Effector memory CD8-positive, alpha-beta T cell (primary cell): ENCODE measurements at places on chromosomes 3 and 15.

- no peak for DNase-seq
Observed at GRCh38 chr15:64851503-64851840, 9.8 kb downstream of the PLEKHO2 start.

- peak; percentile 49 for DNase-seq
Observed at GRCh38 chr15:85625856-85626255, 168.9 kb downstream of the KLHL25 start.

GRCh38 chr3:16069149-16069922, 105.1 kb upstream of the GALNT15 start:
- DNase-seq, result no peak

DNA sequence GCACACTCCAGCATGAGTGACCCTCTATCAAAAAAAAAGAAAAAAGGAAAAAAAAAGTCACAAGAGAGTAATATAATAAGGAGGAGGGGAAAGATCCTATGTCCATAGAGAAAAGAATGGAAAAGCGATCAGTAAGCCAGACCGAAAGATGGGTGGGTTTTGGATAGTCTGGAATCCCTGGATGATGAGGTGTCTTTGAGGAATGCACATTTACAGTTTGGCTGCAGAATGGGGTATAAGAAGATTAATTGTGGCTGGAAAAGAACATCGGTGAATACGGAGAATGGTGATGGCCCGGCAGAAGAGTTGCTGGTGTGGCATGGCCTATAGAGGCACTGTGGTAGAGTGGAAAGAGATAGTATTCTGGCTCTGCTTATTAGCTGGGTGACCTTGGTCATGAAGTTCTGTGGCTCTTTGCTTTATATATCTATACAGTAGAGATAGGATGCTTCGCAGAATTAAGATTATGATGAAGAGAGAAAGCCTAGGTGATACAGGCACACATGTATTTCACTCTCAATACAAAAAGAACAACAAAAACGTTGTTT, 187.9 kb downstream of the AKAP13 start:
- DNase-seq, result no peak

- DNase-seq, result no peak
Observed at GRCh38 chr3:72310419-72311380, 525.8 kb upstream of the PROK2 start.

GRCh38 chr15:81852411-81853149, 193.2 kb downstream of the MEX3B start:
- DNase-seq, result no peak

DNA sequence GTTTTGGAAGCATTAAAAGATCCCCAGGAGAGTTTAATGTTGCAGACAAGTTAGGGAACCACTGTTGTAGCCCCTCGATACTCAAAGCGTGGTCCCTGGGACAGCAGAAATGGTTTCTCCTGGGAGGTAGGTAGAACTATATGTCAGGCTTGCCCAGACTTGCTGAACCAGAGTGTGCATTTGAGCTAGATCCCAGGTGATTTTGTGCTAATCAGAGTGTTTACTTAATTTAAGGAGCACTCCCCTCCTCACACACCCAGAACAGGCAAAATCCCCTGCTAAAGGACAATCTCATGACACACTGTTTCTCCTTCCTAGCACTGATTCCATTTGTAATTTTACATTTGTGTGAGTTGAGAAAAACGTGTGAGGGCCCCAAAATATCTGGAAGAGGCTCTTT, 24.3 kb downstream of the LMCD1 start:
- no peak for DNase-seq

GRCh38 chr3:557972-558371, 361.4 kb downstream of the CHL1 start:
- DNase-seq, result no peak

DNA sequence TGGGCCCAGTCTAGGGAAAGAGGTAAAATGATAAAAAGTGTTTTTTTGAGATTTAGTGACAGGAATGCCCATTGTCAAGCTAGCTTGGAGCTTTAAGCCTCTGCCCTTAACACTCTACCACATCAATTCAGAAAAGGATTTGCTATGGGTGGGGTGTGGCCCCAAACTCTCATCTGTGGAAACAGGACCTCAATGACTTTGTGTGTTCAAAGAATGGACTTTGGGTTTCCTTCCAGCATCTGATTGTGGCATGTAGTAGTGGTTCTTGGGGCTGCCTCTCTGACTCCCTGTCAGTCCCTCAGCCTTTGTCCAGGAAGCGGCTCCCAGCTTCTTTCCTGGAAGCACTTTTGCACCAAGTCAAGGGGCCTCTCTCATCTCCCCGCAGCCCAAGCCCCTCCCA, 56.1 kb downstream of the CCNL1 start:
- no peak for DNase-seq

DNA sequence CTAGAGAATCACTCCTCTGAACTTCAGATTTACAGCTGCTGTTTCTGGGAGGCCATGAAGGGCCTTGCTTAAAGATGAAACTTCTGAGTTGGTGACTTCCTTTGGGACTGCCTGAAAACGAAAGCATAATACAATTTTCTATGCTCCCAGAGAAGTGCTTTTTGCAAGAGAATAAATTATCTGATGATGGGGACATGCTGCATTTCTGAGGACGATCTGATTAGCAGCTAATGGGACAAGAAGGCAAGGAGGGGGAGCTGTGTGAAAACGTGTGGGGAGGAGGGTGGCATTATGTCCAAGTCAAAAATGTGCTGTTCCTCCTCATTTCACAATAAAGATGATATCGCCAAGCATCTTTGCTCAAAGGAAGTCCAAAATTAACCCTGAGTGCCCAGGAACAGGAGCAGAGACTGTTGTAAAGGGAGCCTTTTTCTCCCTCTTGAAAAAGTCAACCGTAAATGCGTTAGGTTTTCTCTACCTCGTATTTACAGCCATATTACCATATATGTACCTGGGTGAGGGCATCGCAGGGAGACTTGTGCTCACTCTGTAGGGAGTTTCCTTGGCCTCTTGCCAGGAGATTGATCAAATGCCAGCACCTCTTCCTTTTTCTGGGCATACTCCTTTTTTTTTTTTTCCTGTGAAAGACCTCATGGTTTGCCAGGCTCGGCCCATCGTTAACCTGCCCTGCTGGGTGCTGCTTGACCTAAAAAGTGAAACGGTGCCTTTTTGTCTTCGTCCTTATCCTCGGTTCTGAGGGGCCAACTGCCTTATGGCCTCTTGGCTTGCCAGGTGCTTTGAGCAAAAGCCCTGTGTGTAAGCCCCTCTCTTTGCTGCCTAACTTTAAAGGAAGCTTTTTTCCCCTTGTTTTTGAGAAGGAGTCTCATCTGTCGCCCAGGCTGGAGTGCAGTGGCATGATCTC, 11.5 kb downstream of the ITPR1 start:
- DNase-seq, result no peak

GRCh38 chr3:33426068-33426467, 14.1 kb downstream of the UBP1 start:
- DNase-seq, result no peak

DNA sequence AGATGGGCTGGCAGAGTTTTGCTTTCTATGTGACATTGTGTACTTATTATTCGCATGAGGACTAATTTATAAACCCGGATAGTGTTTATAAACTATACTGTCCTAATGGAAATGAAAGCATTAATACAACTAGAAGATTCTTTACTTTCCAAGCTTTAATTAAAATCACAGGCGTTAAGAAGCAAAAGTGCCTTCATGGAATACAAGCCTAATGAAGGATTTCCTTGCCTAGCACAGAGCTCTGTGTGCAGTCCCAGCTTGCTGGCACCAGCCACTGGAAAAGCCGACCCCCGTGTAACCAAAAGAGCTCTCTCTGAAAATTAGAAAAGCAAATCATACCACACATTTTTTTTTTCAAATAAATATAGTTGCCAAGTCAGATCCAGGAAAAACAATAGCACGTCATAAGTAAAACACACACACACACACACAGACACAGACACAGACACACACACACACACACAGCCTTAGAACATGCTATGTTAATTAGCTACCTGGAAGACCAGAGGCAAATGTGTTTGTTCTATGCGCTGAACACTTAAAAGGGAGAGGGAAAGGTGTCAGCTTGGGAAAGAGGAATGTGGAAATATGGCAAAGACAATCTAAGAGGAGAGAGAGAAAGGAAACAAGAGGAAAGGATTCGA, 1084.2 kb downstream of the TUSC7 start:
- DNase-seq, result no peak
